Activated CD4-positive, alpha-beta T cell treated with anti-CD3 and anti-CD28 coated beads for 36 hours (primary cell): ENCODE measurements at places on chromosomes 1 and 21.

DNA sequence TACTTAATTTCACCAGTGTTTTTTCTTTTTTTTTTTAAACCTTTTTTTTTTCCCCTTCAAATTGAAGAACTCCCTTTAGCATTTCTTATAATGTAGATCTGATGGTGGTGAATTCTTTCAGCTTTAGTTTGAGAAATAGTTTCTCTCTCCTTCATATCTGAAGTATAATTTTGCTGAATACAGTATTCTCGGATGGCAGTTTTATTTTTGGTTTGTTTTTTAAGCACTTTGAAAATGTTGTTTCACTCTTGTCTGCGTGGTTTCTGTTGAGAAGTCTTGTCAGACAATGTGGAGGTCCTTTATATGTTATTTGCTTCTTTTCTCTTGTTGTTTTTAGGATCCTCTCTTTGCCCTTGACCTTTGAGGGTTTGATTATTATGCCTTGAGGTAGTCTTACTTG lies 135.1 kb downstream of the RPS6KC1 start:
- DNase-seq: no peak

DNA sequence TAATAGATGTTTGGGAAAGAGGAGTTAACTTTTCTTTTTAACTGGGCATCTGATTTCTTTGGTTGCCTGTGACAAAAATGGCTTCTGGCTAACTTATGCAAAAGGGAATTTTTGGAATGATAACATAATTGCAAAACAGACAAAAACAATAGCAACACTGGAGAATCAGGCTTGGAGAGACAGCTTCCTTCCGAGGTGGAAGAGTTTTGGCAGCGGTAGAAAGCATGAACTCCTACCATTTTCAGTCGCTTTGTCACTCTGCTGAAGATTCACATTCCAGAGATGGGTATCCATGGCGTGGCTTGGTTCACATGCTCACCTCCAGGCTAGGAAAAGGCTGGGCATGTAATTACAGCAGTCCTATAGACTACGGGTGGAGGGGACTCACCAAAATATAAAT lies 17.2 kb upstream of the FGGY start:
- no peak for DNase-seq

DNA sequence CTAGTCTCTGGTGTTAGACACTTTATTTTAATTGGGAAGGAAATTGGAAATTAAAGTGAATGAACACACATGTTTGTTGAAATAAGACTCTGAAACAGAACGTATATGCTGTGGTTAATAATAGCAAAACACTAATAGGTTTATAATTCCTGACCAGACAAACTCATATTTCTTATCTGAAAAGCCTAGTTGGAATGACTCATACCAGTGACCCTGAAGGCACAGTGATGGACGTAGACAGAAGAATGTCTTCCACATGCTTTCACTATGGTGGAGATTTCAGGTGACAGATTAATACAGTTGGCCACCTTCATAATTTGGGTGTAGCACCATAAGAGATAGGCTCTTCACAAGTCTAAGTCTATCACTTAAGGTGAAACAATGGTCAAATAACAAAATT lies 83.0 kb upstream of the COL11A1 start:
- no peak for DNase-seq

DNA sequence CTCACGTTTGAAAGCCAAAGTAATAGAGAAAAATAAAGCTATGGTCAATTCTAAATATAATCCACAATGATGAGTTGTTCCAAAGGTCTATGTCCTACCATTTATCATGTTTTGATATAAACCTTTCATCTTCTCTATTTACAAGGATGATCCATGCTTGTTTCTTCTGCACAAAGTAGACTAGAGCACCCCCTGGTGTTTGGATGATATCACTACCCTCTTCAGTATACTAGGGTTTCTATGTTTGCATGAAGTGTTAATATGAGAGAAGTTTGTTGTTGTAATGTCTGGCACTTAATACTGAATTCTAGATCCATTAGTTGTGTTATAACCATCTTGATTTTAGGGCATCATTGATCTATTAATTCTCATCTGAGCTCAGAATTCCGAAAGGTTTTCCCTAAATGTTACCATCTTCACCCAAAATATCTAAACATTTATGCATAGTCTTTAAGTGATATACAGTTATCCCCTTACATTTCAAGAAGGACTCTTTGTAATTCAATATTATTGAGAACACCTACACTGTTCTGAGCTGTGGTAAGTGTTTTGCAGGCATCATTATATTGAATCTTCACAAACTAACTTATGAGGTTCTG lies 21.1 kb downstream of the CLDN8 start:
- peak; percentile 32 for DNase-seq

DNA sequence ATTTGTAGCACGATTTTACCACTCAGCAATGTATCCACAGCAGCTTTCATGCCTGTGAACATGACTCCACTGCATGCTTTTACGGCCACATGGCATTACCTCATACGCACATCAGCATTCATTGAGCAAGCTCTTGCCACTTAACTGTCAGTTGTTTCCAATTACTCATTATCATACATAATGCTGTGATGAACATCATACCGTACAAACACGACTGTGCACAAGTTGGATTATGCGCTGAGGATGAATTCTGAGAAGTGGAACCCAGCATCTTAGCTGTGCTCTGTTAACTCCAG lies 9.6 kb downstream of the UMODL1 start:
- DNase-seq: no peak

DNA sequence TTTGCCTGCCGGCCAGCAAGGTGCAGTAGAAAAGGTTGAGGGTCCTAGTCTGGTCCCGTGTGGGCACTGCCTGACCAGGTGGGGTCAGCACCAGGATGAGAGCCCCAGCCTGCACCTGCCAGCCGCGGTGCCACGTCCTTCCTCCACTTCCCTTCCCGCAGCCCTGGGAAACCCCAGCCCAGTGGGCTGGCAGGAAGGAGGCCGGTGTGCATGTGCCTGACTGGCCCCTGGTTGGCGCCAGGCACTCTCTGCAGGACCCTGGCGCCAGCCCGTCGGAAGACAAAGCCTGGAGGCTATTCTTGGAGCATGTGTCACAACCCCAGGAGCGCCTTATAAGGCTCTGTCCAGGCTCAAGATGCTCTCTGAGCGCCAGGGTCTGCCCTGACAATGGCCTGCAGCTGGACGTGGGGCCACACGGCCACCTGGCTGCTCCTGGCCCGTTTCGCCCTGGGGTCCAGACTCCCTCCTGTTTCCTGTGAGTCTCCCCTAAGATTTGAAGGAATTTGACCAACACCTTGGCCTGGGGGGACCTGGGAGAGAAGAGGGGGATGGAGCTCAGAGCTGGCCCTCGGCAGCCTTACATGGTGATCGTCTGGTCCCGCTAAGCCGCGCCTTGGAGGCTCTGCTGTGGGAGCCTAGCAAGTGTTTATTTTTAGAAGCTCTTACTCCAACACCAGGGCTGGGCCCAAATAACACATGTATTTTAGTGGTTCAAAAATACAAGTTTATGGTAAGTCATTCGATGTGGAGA lies 31.9 kb upstream of the POFUT2 start:
- DNase-seq: peak; percentile 3

DNA sequence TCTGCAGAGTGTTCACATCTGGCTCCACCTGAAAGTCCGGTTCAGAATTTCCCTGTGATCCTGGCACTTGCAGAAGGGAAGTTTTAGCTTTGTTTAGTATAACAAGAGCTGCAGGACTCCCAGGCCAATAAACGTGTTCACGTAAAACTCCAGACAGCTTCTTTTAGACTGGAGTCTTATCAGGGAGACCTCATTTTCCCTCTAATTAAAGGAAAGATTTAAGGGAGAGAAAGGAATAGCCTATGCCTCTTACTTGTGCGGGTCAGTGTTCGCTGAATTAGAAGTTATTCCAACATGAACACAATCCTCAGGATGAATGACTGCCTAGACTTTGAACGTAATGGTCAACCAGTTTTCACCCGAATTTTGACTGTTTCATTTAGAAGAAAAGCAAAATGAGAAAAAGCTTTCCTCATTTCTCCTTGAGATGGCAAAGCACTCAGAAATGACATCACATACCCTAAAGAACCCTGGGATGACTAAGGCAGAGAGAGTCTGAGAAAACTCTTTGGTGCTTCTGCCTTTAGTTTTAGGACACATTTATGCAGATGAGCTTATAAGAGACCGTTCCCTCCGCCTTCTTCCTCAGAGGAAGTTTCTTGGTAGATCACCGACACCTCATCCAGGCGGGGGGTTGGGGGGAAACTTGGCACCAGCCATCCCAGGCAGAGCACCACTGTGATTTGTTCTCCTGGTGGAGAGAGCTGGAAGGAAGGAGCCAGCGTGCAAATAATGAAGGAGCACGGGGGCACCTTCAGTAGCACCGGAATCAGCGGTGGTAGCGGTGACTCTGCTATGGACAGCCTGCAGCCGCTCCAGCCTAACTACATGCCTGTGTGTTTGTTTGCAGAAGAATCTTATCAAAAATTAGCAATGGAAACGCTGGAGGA lies 202.1 kb upstream of the SGIP1 start:
- DNase-seq: peak; percentile 75

GRCh38 chr1:203069030-203069747 lies 16.6 kb downstream of the MYOG start:
- DNase-seq: no peak

- no peak for DNase-seq
These were observed 222.0 kb downstream of the TOMM20 start for GRCh38 chr1:234906654-234907053.

DNA sequence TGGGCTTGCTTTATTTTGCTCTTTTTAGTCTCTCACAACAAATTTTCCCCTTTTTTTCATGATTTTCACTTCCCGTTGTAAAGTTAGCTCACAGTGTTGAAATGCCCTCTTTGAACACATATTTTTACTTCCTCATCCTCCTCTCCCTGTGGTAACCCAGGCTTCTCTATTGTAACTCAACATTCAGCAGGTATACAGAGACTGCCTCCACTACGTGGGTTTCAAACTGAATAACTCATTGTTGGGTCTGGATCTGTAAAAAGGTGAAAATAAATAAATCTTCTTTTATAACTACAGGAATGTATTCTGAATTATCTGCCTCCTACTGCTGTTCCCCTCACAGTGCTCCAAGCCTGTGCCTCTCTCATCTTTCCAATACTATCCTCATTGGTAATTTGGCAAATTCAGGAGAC lies 166.4 kb downstream of the RUNX1 start:
- no peak for DNase-seq

DNA sequence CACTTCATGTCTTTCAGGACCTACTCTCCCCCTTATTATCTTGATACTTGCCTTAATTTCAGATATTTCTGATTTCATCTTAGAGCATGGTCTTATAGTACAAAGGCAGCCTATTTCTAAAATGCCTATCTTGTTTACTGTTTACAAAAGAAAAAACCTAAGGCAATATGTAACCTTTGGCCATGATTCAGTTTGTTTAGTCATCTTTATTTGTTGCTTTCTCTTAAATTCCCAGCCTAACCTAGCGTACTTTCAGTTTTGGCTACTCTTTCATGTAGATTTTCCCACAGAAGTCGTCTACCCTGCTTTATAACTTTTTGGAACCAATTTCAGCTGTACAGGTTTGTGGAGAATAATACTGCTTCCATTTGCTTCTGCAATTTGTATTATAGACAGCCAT lies 81.8 kb downstream of the KIF1B start:
- DNase-seq: no peak

GRCh38 chr21:33650929-33651509 lies 8.7 kb downstream of the ITSN1 start:
- no peak for DNase-seq

GRCh38 chr1:116127123-116127847 lies 16.1 kb downstream of the MAB21L3 start:
- peak; percentile 37 for DNase-seq

- no peak for DNase-seq
These were observed 223.9 kb downstream of the TGFB2 start for GRCh38 chr1:218568962-218569550.

DNA sequence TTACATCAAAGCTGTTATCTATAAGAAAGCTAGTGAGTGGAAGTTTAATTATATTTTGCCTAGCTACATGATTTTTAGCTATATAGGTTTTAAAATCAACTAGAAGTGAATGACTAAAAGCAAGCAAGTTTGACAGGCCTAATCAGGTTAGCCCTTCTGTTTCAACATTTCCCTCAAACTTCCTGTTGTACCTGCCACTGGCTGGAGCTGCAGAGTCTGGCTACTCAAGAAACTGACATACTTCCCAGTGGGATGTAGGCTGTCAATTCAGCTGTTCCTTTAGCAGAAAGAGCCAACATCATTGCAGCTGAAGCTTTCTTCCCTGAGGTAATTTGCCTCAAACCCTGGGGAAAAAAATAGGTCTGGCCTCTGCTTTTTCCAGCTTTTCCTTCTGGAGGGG lies 87.1 kb upstream of the TNR start:
- no peak for DNase-seq

GRCh38 chr1:155729031-155729898 lies 40.4 kb downstream of the DAP3 start:
- peak; percentile 58 for DNase-seq

GRCh38 chr1:180757657-180758056 lies 125.8 kb downstream of the XPR1 start:
- DNase-seq: no peak

GRCh38 chr1:231165371-231165770 lies 3.5 kb downstream of the TRIM67 start:
- DNase-seq: no peak

- no peak for DNase-seq
These were observed 37.0 kb downstream of the PGM1 start for GRCh38 chr1:63630238-63630637.

DNA sequence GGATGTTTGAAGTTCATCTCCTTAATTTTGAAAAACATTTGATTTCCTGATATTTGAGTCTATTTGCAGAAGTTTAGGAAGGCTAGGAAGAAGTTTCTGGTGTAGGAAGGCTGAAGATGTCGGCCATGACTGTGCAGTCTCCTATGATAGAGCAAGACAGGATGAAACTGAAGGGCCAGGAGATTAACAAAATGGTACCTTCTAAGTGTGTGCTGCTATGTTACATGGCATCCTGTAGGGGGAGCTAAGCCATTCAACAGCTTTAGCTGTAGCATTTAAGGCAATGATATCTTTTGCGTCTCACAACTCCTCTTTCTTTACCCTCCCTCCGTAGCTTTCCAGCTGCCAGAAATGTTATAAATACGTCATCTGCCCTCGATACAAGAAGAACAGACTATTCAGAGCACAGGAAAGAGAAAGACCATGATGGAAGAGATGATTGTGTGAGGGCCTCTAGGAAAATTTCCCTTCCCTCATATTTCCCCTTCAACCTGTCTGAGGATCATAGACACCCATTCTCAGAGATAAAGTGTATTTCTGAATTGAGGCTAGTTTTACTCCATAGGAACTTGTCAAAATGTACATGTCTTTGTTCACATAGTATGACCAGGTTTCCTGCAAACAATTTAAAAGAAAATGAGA lies 61.1 kb downstream of the XCL1 start:
- no peak for DNase-seq

- no peak for DNase-seq
These were observed 31.0 kb upstream of the IFI16 start for GRCh38 chr1:158978730-158979129.

- DNase-seq: no peak
These were observed 4.5 kb downstream of the SRSF4 start for GRCh38 chr1:29177022-29177705.

- no peak for DNase-seq
These were observed 22.7 kb upstream of the ZNF436 start for GRCh38 chr1:23392125-23392855.
